Heart left ventricle (tissue), 16 donors: ENCODE measurements at places on chromosomes 11 and 22. TPM values are rescaled to one million over a fixed set of nuclear protein-coding genes. Genes with fewer than 3 reads are reported as not detected.
A peak's percentile ranks its signal among the peaks of the same experiment; 100 is the strongest.

Gene CECR2
- 8.3 TPM for total RNA-seq

Gene NCF4
- 3.5 TPM for total RNA-seq

Gene GLYATL2
- not detected for total RNA-seq

Gene CKAP5
- total RNA-seq: 64.1 TPM

Gene OR52I2
- total RNA-seq: not detected

Gene OR10W1
- total RNA-seq: not detected

Gene APOC3
- 9.9 TPM for total RNA-seq

Gene SLC22A12
- total RNA-seq: not detected

Gene NDUFA6
- 290 TPM for total RNA-seq

Gene PRR33
- total RNA-seq: 5.1 TPM

Gene POU2AF3
- total RNA-seq: 0.87 TPM

DNA sequence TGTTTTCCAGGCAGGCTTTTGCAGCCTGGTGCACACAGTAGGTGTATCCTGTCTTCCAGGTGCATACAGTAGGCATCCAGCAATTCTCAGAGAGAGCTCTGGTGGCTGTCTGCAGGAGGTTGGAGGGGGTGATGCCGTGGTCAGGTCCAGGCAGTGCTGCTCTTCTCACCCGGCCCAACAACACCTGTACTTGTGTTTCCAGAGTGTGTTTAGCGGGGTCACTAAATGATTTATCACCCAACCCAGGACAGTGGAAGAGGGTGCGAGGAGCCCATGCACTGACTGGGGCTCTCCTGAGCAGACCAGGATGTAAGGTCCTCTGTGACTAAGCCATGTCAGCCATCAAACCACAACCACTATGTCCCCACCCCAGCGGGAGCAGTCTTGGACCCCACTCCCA lies 18.6 kb upstream of the FGF3 start:
- no peak for DNase-seq

GRCh38 chr11:100719362-100719761 lies 32.3 kb downstream of the ARHGAP42 start:
- DNase-seq: no peak

DNA sequence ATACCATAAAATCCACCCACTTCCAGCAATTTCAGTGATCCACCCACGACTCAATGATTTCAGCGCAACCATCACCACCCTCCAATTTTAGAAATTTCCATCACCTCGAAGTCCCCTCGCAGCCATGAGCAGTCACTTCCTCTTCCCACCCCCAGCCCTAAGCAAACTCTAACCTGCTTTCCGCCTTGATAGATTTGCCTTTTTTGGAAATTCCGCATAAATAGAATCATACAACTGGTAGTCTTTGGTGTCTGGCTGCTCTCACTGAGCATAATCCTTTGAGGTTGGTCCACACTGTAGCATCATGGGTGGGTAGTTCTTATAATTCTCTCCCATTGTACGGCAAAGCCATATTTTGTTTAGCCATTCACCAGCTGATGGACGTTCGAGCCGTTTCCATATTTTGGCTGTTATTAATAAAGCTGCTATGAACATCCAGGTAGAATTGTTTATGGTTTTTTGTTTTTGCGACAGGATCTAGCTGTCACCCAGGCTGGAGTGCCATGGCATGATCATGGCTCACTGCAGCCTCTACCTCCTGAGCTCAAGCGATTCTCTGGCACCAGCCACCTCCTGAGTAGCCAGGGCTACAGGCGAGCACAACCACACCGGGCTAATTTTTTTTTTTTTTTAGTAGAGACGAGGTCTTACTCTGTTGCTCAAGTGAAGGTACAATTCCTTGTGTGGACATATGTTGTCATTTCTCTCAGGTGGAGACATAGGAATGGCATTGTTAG lies 16.0 kb downstream of the PIM3 start:
- DNase-seq: no peak

GRCh38 chr11:57345555-57346211 lies 7.5 kb downstream of the P2RX3 start:
- peak; percentile 62 for DNase-seq

DNA sequence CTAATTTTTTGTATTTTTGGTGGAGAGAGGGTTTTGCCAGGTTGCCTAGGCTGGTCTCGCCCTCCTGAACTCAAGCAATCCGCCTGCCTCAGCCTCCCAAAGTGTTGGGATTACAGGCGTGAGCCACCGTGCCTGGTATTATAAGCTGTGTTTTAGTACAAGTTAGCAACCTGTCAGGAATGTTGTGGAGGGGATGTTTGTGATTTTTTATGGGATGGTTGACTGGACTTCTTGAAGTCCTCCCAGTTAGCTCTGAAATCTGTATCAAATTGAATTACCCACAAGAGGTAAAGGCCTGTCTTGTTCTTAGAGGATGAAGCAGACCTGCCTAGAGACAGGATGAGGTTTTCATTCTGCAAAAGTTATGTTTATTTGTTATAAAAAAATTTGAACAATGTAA lies 34.1 kb upstream of the IL18BP start:
- DNase-seq: no peak

DNA sequence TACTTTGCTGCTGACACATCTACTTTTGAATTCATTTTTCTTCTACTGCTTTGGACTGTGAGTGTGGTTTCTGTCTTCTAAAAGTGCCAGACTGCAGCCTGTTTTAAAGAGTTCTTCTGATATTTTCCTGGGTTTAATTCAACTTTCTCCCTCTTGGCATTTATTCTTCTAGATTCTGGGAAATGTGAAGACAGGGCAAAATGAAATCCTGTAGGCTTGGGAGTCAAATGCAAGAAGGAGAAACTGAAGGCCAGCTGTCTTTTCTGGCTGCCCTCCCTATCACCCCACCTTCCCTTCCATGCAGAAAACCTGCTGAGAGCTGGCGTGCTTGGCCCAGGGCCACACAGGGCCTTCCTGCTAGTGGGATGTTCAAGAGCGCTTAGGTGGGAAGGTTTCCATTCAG lies 7.6 kb downstream of the ZNF70 start:
- DNase-seq: no peak

GRCh38 chr22:50320671-50321325 lies 6.0 kb downstream of the DENND6B start:
- DNase-seq: no peak

- no peak for DNase-seq
Measured at GRCh38 chr22:20107471-20107901, 8.4 kb upstream of the RANBP1 start.

GRCh38 chr11:11119917-11120316 lies 233.1 kb downstream of the CSNK2A3 start:
- no peak for DNase-seq

DNA sequence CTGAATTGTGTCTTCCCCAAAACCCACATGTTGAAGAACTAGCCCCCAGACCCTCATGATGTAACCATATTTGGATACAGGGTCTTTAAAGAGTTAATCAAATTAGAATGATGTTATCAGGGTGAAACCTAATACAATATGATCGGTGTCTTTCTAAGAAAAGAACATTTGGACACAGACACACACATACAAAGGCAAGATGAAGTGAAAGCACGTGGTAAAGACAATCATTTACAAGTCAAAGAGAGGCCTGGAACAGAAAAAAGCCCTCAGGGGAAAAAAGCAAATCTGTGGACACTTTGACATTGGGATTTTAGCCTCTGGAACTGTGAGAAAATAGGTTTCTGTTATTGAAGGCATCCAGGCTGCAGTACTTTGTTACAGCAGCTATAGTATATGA lies 733.4 kb downstream of the JRKL start:
- DNase-seq: no peak

DNA sequence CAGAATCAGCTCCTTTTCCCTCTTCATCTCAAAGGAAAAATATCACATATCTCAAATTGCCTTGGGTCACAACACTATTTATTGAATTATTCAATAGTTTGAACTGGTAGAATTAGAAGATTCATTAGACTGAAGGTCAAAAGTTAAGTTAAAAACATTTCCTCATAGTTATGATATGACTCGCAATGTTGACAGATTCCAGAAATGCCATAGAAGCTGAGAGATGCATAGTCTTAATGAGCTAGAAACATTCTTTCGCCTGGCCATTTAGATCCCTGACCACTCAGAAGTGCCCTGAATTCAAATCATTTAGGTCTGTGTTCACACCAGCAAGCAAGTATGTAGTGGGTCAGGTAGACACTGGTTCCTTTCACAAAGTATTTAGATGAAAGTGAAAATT lies 44.4 kb downstream of the FAT3 start:
- DNase-seq: no peak

GRCh38 chr11:61045271-61045670 lies 57.0 kb upstream of the CD5 start:
- no peak for DNase-seq

DNA sequence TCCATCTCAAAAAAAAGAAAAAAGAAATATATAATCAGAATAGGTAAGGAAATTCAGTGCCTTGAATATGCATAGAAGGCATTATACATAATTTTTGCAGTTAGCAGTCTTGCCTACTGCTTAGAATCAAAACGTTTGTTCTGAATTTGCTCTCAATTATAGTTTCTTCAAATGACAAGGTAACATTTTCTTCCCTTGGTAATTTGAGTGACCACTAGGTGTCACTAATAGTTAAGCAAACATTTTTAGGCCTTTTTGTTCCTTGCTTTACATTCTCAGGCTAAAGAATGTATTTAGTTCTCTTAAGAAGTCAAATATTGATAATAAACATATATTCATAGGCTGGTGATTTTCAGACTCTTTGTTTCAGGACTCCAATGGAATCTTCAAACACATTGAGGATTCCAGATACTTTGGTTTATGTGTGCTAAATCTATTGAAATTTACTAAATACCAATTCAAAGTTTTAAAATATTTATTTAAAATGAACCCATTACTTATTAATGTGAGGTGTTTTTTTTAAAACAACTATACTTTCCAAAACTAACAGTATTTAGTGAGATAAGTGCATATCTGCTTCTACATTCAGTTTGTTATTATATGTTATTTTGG lies 55.0 kb upstream of the DEPDC7 start:
- no peak for DNase-seq

GRCh38 chr22:17779286-17780115 lies 5.2 kb upstream of the BID start:
- no peak for DNase-seq

GRCh38 chr11:68439355-68440065 lies 21.0 kb upstream of the PPP6R3 start:
- no peak for DNase-seq

- DNase-seq: no peak
Measured at GRCh38 chr11:63901660-63902059, 15.3 kb downstream of the RCOR2 start.

DNA sequence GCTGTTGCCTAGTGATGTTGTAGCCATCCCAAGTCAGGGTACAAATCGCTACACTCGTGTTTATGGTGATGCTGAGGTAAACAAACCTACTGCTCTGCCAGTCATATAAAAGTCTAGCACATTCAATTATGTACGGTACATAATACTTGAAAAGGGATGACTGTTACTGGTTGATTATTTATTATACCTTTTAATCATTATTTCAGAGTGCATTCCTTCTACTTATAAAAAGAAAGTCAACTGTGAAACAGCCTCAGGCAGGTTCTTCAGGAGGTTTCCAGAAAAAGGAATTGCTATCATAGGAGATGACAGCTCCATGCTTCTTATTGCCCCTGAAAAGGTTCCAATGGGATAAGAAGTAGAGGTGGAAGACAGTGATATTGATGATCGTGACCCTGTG lies 652.5 kb upstream of the KIRREL3 start:
- DNase-seq: no peak

DNA sequence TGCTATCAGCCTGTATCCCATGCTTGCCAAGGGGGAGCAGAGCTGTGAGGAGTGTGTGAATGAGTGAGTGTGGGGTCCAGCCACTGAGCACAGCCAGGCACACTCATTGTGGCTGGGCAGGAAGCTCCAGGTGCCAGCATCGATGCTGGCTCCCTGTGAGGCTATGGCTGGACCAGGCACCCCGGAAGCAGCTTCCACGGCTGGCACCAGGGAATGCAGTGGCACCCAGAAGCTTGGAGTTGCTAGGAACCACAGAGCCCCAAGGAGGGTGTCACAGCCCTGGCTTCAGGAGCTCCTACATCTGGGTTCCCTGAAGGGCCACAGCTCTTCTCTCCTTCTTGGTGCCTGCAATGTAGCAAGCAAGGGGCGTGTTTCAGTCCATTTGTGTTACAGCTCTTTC lies 625.9 kb upstream of the RAG2 start:
- no peak for DNase-seq
